ENCODE measurements at places on chromosomes 3 and 15.
A peak's percentile ranks its signal among the peaks of the same experiment; 100 is the strongest.

DNA sequence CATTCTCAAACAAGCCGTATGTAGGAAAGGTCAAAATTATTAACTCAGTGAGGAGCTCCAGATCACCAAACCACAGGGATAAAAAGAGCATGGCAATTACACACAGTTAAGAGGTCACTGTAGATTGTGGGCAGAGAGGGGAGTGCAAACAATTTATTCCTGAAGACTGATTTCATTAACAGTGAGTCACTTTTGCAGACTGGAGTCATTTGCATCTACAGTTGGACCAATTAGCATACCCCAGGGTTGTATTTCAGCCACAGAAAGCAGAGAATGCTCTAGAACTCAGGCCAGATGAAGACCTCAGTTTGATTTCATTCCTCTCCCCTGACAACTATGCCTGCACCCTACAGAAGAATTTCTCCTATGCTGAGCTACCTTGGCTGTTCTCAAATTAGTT, 40.1 kb downstream of the SETMAR start:
- no peak for DNase-seq

GRCh38 chr3:31077021-31077601, 182.7 kb upstream of the GADL1 start:
- no peak for DNase-seq

GRCh38 chr15:60507596-60508424, 28.9 kb upstream of the ICE2 start:
- DNase-seq, result peak; percentile 46

DNA sequence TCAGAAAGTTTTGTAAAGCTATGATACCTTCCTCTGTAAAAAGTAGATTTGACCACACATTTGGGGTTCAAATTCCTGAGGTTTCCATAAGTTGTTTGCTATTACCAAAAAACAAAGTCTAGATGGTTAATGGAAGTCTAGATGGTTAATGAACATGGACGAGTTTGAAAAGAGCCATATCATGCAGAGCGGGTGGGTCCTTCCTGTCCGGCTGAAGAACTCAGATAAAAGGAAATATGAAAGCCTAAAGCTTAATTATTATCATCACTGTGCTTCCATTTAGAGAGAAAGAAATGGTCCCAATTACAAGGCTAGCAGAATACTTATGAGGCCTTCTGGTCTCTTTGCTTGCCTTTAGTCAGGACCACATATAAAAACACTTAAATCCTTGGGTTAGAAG, 132.1 kb upstream of the SATB1 start:
- no peak for DNase-seq

DNA sequence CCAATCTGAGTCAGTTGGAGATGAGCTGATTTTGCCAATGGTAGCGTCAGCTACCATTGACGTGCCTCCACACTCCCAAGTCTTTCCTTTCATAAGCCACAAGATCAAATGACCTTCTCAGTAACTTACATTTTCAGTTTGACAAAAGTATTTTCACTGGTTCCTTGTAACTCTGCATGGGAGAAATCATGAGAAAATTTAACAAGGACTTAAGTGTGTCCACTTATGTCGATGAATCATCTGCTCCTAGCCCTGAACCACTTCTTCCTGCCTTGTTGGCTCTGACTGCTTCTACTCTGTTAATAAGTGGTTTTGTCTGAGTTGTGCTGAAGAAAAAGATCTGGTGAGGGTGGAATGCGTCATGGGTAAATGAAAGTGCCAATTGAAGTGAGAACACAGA, 101.2 kb downstream of the NFKBIZ start:
- no peak for DNase-seq

DNA sequence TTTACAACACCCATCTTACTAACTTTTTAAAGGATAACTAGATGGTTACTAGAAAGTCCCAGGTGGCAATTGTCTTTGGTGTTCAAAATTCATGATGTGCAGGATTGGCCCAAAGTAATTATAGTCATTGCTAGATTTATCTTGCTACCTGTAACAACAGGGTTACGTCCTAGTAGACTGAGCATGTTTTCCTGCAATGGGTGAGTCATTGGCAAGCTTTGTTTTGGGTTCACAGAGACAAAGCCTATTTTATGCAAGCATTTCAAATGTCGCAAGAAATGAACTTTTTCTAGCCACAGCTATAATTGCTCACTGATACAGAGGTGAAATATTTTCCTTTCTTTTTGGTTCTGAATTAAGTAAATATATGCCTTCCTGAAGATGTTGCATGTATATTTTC, 267.6 kb downstream of the AGBL1 start:
- no peak for DNase-seq

DNA sequence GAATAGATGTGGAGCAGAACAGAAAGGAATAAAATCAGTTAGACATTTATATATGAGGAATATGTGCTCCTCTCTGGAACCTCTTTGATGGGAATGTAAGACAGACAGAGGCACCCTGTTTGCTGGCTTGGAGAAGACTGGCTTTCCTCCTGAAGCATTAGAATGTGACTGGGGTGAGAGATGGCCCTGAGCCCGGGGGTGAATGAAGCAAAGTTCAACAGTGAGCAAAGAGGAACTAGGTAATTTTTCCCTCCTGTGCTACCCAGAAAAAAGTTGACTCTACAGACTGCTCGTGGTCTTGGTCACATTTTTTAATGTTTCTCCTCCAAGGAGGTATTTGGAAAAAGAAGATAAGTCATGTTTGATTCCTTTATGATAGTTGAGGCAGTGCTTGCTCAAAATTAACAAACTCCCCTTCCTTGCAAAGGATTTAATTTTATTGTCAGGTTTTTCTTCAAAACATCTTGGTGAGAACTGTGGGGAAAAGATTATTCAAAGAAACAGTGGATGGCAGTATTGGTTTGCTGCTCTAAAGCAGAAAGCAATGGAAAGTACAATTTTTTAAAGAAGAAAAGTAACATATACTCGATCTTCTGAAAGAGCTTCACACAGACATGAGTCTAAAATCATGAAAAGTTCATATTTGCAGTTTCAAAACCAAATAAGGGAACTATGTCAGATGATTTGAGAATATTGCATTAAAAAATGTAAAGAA, 370.4 kb upstream of the CDIN1 start:
- DNase-seq, result no peak

DNA sequence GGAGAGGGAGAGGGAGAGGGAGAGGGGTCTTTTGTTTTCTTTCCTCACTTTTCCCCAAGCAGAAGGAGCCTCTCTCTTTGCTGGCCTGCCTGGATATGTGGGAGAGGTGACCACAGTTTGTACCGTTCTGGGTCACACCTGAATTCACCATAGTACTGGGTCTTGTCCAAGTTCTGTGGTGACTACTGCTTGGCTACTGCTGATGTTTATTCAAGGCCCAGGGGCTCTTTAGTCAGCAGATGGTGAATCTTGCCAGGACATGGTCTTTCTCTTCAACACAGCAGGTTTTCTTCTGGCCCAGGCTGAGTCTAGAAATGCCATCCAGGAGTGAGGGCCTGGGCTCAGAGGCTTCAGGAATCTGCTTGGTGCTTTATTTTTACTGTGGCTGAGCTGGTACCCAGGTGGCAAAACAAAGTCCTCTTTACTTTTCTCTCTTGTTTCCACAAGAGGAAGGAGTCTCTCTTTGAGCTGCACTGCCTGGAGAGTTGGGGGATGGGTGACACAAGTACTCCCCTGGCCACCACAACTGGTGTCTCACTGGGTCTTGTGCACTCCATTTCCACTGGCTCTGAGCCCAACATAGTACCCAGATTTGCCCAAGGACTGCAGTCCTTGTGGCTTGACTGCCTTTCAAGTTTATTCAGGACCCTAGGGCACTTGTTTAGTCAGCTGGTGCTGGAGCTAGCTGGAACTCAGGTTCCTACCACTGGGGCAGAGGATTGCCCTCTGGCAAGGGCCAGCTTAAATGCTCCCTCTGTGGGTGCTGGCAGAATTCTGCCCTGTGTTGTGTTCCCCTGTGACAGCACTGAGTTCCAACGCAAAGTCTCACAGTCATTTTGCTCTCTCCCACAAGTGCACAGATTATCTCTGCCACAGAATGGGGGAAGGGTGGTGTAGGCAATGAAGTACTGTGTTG, 16.8 kb upstream of the CCNDBP1 start:
- DNase-seq, result no peak

DNA sequence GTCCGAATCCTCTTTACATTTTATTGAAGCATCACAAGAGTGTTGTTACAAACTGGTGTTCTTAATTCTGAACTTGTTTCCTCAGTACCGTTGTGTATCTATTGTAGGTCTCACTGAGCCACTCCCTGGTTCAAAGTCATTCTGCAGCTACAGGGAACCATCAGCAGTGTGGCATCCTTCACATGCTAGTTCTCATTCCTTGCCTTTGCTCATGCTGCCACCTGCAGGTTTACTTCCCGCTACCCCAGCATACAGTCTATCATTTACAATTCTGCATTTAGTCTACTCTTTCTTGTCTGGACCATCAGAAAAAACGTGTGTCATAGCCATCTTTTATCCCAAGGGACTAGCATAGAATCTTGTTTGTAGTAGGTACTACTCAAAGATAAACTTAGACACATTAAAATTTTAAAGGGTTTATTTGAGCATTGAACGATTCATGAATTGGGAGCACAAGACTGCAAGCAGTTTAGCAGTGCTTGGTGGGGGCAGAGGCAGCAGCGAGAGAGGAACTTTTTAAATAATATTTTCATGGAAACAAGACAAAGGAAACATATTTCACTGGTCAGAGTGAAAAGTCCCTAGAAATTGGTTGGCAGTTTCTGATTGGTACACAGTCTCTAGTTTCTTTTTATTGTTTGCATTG, 402.1 kb downstream of the CADM2 start:
- no peak for DNase-seq
